Lung (tissue), 17 donors: ENCODE measurements at places on chromosomes 13 and 19. TPM values are rescaled to one million over a fixed set of nuclear protein-coding genes. Genes with fewer than 3 reads are reported as not detected.

Gene OR7D2
- total RNA-seq = not detected

Gene CLEC4G
- 0.43 TPM for total RNA-seq

- no peak overlapping the region for H3K27ac ChIP-seq
- no peaks in the 10 kb centered on the region for H3K4me1 ChIP-seq
- H3K27me3 ChIP-seq = no peaks in the 10 kb centered on the region
Measured at GRCh38 chr13:67330149-67330548, 100.0 kb upstream of the PCDH9 start.

DNA sequence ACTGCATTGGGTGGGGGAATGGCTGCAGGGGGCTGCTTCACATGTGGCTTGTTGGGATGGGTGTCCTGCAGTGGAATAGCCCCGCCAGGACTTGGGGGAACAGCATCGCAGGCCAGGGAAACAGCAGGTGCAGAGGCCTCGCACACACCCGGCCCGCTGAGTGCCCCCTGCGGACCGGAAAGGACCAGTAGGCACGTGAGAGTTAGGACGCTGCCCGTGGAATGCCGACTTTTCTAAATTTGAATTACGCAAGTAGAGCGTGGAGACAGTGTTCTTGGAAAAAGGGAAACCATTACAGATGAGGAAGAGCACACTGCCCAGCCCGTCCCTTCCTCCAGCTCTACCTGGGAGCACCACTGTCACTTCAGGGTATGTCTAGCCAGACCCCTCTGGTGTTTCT lies 11.5 kb downstream of the DNM2 start:
- no peaks in the 10 kb centered on the region for H3K36me3 ChIP-seq
- DNase-seq = no peak
- no peak overlapping the region for H3K4me3 ChIP-seq
- H3K27me3 ChIP-seq = no peaks in the 10 kb centered on the region
- peaks cover 34% of the 10 kb centered on the region for H3K4me1 ChIP-seq

DNA sequence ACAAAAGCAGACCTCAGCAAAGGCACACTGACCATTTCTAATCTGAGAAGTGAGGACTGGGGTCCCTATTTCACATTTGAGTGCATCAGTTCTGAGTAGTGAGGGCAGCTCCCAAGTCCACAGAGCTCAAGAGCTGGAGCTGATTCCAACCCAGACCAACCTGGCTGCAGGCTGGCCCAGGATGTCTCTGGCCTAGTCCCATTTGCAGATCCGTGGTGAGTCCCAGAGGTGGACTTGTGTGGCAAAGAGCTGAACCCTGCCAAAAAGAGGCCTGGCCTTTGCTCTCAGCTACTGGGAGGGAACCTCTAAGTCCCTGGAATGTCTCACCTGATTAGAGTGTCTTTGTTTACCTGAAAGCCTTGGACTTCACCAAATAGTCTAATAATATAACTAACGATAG lies 14.6 kb downstream of the SIGLEC7 start:
- H3K4me1 ChIP-seq = no peaks in the 10 kb centered on the region
- H3K4me3 ChIP-seq = no peak overlapping the region
- no peak for DNase-seq
- no peak overlapping the region for H3K27ac ChIP-seq

GRCh38 chr13:43166644-43167457 lies 143.5 kb downstream of the DNAJC15 start:
- no peak overlapping the region for H3K27ac ChIP-seq
- no peaks in the 10 kb centered on the region for H3K4me1 ChIP-seq
- DNase-seq = no peak

- H3K27me3 ChIP-seq = no peaks in the 10 kb centered on the region
- no peak overlapping the region for H3K4me3 ChIP-seq
- H3K4me1 ChIP-seq = peaks cover 49% of the 10 kb centered on the region
Measured at GRCh38 chr19:13092606-13093235, 9.9 kb downstream of the LYL1 start.

GRCh38 chr13:73158851-73159250 lies 100.0 kb downstream of the KLF5 start:
- no peaks in the 10 kb centered on the region for H3K4me1 ChIP-seq
- H3K4me3 ChIP-seq = no peak overlapping the region
- no peak for DNase-seq
- H3K36me3 ChIP-seq = no peaks in the 10 kb centered on the region
- no peaks in the 10 kb centered on the region for H3K27me3 ChIP-seq
- no peak overlapping the region for H3K27ac ChIP-seq

GRCh38 chr13:65921933-65922332 lies 1308.2 kb downstream of the PCDH9 start:
- no peak overlapping the region for H3K27ac ChIP-seq
- H3K36me3 ChIP-seq = no peaks in the 10 kb centered on the region
- no peak overlapping the region for H3K4me3 ChIP-seq

DNA sequence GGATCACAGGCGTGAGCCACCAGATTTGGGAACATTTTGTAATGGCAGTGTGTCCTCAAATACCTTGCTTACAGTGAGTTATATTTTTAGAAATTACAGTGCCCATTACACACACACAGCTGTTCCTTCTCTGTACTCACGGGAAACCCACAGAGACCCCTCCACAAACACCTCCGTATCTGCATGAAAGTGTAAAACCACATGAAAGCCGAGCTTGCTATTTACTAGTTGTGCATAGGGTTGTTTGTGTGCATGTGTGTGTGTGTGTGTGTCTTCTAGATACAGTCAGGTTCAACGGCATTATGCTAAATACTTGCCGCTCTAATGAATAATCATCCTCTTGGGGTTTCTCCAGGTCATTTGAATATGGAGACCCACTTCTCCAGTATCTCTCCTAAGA lies 22.3 kb upstream of the LILRA2 start:
- no peaks in the 10 kb centered on the region for H3K4me1 ChIP-seq
- no peak overlapping the region for H3K4me3 ChIP-seq
- no peaks in the 10 kb centered on the region for H3K27me3 ChIP-seq
